ENCODE measurements at places on chromosomes 13 and 19.

- DNase-seq: peak; percentile 62
Observed at GRCh38 chr19:28887920-28888618, 324.9 kb downstream of the UQCRFS1 start.

GRCh38 chr13:92821324-92821723 is 405.3 kb upstream of the GPC6 start:
- DNase-seq: no peak

DNA sequence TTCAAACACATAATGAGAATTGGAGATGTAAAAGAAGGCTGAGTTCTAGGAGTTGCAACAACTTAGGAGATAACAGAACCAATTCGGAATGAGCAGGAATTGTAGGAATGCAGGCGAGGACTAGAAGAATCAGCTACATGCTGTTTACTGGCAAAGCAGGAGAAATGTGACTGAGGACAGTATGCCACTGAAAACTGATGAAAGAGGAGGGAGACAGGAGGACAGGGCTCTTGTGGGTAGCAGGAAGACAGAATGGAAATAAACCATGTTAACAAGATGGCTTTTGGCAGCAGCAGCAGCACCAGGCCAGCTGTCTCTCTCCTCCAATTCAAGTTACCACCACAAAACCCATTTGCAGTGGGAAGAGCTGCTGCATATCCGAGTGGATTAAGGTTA is 91.0 kb upstream of the SLC15A1 start:
- no peak for DNase-seq

DNA sequence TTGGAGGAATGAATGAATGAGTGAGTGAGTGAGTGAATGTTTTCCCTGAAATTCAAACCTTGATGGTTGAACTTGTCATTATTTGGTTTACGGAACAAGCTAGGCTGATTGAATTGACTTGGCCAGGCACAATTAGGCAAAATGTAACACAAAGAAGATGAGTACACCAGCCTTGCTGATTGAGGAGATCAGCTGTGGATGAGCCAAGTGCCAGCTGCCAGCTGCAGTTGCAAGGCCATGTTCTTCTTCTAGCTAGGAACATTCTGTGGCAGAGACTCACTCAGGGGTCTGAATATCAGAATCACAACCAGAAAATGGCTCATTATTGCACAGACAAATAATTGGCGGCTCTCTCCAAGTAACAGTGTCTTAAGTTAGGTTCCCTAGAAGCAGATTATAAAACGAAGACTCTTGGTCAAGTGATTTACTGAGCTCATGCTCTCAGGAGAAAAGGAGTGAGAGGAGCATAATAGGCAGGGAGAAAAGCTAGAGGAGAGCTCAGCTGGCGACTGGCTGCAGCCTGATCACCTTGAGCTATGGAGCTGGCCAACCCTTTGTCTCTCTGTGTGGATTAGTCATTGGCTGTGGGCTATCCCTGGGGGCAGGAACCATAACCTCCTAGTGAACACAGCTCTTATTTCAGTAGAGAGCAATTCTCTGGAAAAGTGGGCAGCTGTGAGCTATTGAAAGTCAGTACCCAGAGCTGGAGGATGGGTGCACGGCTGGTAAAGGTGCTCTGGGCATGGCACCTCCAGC is 225.3 kb upstream of the SERP2 start:
- DNase-seq: no peak

DNA sequence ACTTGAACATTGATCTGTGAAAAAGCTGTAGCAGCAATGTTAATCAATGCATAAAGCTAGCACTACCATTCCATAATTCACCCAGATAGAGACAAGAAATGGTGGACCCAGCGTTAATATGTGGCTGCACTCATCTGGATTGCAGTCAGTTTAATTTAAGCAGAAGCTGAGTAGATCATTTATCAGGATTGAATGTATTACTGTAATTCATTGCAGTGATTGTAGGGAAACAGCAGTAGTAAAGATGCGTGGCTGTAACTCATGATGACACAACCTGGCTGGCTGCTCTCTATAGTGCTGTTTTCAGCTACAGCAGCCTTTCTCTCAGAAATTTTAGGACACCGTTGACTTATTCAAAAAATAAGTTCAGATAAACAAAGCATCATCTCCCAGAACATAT is 499.5 kb upstream of the SLITRK6 start:
- DNase-seq: no peak

DNA sequence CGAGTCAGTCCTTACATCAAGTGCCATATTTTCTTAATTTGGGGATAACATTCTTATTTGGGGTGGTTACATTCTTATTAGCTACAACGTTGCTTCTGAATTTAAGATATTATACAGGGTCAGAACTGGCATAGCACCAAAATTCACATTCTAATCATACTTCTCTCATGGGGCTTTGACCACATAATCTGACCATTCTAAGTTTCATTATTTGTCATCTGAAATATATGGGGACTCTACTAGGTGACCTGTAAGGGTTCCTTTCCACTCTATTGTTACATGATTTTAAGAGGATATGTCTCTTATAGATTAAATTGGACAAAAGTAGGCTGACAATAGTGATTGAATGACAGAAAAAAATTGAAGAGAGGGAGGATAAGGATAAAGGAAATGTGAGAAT is 536.5 kb downstream of the KCTD12 start:
- DNase-seq: no peak

DNA sequence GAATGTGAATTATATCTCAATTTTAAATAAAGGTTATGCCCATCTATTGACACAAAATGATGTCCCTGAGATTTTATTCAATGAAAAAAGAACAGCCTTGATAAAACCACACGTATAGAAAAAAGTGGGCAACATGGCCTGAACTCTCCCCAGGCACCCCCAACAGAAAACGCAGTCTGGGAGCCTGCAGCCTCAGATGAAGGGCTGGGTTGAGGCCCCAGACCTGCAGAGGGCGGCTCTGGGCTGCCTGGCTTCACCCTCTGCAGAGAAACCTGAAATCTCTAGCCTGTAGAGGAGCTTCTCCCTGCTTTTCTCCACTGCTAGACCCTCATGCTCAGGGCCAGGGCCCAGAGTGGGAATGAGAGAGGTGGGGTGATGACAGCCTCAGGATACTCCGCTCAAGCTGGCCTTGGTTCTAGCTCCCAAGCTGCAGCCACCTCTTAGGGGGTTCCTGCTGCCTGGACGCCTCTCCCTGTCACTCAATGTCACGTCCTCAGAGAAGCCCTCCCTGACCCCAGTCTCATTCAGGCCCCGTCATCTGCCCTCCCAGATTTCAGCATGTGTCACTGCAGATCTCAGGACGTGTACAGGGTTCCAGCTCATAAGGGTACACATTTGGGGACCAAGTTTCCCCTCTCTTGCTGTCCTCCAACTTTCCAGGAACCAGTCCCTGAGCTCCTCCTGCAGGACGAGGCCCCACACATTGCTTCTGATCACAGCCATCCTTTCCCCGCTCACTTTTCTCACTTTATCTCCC is 1.8 kb downstream of the MBD3 start:
- no peak for DNase-seq

GRCh38 chr13:91312324-91312723 is 35.2 kb upstream of the MIR17HG start:
- DNase-seq: no peak

DNA sequence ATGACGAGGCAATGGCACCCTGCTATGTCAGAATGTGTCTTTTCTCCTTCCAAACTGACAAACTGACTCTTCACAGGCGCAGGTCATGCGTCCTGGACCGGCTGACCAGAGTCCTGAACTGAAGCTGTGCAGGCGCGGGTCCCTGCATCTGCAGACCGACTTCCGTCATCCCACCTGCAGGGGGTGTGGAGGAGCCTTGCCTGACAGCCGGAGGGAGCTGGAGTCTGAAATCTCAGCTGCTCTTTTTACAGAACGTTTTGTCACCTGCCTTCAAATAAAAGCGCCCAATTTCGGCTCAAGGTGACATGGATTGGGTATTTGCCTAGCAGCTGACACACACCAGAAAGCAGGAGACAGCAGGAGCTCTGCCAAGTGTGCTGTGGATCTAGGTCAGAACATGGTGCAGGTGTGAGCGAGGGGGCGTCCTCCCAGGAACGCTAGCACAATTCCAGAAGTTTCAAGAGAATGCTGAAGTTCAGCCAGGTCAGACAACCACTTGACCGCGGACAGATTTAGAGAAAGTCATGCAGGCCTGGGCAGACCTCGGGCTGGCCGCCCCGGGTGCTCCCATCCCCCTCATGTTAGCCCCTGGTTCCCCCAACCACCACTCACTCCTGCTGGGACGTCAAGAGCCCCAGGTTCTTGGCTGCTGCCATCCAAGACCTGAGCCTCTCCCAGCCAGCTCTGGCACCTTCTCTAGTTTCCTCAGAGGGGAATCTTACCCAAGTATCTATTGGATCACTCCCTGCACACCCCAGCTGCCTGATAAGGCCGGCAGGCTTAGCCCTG is 32.8 kb downstream of the ELL start:
- peak; percentile 70 for DNase-seq

DNA sequence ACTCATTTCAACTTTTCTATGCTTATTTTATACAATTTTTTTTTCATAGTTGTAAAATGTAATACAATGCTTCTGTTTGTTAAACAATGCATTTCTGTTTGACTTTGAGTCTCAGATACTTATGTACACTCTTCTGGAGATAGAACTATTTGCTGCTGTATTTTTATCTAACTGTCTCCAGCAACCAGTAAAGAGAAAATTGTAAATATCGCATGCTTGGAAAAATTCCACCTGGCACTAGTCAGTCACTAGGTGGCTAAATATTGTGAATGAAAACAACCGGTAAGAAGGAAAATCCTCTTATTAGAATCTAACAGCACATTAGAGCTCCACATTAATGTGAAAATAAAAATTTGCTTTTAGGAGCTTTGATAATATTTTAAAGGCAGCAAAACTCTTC is 876.5 kb downstream of the PCDH9 start:
- no peak for DNase-seq

GRCh38 chr19:13208672-13209483 is 58.7 kb downstream of the IER2 start:
- DNase-seq: peak; percentile 34

- DNase-seq: peak; percentile 88
Observed at GRCh38 chr19:2543463-2544442, 67.8 kb downstream of the GADD45B start.

GRCh38 chr13:48728876-48729275 is 75.1 kb downstream of the CYSLTR2 start:
- no peak for DNase-seq

- DNase-seq: no peak
Observed at GRCh38 chr19:7633698-7634097, at the start of gene PCP2. Gene PCP2, minus strand, starts transcription at chr19:7633719. Its CDS starts 262 bp downstream, at chr19:7633457.

DNA sequence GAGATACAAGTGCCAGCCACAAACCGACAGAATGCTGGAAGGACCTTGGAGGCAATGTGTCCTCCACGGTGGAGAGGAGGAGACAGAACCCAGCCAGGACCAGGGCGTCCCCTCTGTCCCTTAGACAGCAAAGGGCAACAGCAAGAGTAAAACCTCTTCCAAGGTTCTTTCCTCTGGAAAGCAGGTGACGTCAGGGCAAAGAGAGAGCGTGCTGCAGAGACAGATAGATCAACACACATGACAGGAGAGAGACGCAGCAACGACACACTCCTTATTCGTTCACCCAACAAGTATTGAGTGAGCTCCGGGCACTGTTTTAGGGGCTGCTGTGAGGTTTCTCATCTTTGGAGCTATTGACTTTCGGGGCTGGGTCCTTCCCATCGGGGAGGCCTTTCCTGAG is 1.3 kb upstream of the GALP start:
- DNase-seq: no peak

- DNase-seq: no peak
Observed at GRCh38 chr19:41373993-41374392, 2.3 kb upstream of the TMEM91 start.

DNA sequence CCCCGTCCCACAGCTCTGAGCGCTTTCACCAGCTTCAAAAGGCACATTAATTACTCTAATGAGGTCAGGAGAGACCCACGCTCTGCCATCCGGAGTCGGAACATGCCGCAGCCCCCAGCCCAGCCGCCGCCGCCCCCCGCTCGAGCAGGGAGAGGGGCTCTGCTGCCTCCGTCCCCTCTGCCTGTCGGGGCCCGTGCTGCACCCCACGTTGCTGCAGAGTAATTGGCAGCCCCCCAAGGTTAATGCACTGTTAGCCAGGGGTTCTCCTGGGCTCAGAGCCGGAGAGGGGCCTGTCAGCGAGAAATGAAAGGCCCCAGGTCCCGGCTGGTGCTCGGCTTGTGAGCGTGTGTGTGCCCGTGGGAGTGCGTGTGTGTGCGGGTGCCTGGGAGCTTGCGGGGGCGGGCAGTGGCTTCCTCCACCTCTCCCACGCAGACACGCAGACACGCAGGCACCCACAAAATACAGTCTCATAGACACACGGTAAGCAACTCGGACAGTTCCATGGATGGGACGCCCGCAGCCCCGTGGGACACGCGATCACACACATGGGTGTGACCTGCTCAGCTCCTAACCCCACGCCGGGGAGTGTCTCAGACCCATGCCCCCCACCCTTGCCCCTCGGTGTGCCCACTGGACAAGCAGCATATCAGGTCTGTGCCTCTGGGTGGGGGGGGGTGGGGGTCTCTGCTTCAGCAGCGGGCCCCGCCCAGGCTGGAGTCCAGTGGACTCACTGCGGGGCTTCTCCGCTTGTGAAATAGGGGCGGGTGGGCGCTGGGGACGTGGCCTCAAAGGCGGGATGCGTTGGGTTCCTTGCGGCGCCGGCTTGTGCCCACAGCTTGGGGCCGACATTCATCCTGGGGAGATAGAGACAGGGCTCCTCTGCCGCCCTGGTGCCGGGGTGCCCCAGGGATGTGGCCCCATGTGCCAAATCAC is 4.8 kb upstream of the EFNA2 start:
- DNase-seq: no peak

- no peak for DNase-seq
Observed at GRCh38 chr19:38155453-38155852, 68.6 kb downstream of the DPF1 start.

- DNase-seq: peak; percentile 82
Observed at GRCh38 chr13:27960362-27961226, 8.5 kb downstream of the CDX2 start.

DNA sequence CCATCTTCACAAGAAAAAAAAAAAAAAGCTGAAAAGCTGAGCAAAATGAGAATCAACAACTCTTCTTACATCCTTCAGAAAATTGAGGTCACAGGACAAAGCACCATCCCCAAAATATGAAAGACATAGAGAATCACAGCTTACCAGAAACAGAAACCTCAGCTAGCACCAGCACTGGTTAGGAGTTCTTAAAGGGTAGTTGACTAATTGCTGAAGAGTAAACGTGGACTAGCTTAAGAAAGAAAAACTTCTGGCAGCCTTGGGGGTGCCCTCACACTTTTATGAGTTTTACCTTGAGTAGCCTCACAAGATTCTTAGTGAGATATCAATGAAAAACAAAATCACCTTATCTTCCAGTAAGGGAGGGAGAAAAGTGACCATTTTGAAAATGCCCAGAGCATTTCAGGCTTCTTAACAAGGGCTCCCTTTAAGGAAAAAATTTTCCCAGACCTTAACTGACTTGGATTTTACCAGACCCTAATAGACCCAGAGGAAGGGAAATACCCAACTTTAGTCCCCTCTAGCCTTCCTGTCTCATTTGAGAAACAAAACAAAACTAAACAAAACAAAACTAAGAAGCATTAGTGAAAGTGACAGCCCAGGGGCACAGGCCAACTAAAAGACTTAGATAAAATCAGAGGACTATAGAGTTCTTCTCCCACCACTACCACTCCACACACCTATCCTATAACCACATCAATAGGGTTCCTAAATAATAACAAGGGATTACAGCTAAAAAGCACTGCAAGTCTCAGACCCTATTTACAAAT is 888.6 kb downstream of the DIAPH3 start:
- no peak for DNase-seq

Measured in nephron progenitor cell (in vitro differentiated cells).